ENCODE measurements at places on chromosomes 11 and 22.

GRCh38 chr22:34804604-34805003, 261.4 kb upstream of the ISX start:
- no peak for DNase-seq

- DNase-seq = no peak
Measured at GRCh38 chr11:2484576-2485125, 39.8 kb downstream of the KCNQ1 start.

- no peak for DNase-seq
Measured at GRCh38 chr11:66362481-66363147, 8.9 kb downstream of the SLC29A2 start.

- no peak for DNase-seq
Measured at GRCh38 chr11:119149018-119149785, at the start of gene ABCG4. ABCG4 (plus strand) TSS chr11:119149052; CDS start chr11:119149966, 914 bp downstream.

GRCh38 chr22:24730864-24731263, 43.7 kb downstream of the PIWIL3 start:
- DNase-seq = no peak

DNA sequence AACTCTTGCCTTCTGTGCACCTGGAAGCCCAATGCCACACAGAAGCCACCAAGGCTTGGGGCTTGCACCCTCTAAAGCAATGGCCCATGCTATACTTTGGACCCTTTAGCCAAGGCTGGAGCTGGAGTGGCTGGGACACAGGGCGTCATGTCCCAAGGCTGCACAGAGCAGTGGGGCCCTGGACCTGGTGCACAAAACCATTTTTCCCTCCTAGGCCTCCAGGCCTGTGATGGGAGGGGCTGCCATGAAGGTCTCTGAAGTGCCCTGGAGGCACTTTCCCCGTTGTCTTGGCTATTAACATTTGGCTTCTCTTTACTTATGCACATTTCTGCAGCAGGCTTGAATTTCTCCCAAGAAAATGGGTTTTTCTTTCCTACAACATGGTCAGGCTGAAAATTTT, 20.6 kb upstream of the TMEM45B start:
- DNase-seq = no peak

DNA sequence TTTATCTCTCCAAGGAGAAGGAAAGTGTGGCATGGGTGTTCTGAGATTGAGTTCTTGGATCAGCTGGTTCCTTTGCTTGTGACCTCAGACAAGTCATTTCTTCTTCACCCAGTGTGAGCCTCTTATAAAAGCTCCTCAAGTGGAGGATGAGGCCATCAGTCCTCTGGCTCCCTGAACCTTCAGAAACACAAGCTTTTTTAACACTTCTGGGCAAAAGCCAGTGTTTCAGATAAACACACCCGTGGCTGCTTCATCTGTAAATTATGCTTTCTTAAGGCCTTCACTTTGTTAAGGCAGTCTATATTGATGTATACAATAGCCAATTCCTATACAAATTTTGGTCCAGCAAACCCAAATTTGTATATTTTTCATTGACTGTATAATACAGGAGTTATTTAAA, 179.9 kb downstream of the DBX1 start:
- DNase-seq = no peak

- no peak for DNase-seq
Measured at GRCh38 chr22:45398214-45398613, 15.2 kb downstream of the SMC1B start.

DNA sequence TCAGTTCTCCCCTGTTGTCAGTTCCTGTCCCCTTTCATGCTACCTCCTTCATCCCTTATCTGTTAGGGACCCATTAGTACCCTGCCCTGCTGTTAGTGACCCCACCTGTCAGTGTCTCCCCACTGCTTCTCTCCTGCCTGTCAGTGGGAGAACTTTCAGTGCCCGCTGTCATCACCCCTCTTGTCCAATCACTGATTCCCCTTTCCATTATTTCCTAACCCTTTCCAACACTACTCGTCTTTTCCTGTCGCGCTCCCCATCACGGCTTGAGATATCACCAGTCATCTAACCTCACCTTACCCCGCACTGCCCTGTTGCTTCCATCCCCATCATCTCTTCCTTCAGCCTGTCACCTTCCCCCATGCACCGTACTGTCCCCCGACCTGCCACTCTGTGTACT, 4.0 kb downstream of the PPP6R2 start:
- no peak for DNase-seq

GRCh38 chr11:84396521-84396920, 1110.4 kb upstream of the CCDC90B start:
- no peak for DNase-seq

DNA sequence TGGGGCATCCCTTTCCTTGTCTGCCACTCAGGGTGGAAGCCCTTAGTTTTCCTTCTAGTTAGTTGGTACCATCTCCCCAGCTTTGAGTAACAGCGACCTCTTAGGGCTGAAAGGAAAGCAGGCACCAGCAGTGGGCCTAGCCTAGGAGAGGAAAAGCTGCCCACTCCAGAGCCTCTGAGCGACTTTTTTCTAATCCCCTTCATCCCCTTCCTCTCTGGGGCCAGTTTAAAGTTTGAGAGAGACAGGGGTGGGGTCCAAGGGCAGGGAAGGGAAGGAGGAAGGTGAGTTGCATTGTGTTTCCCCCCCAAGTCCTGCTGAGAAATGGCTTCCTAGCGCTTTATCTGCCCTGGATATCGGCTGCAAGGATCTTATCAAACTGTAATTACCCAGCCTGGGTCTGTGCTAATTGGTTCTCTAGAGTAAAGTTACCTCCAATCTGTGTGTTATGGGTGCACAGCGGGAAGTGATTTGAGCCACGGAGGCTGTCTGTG, 573.9 kb upstream of the CADM1 start:
- peak; percentile 80 for DNase-seq

- DNase-seq = no peak
Measured at GRCh38 chr22:30941363-30941740, 27.2 kb downstream of the MORC2 start.

GRCh38 chr11:129364143-129364654, 11.4 kb upstream of the BARX2 start:
- peak; percentile 98 for DNase-seq

DNA sequence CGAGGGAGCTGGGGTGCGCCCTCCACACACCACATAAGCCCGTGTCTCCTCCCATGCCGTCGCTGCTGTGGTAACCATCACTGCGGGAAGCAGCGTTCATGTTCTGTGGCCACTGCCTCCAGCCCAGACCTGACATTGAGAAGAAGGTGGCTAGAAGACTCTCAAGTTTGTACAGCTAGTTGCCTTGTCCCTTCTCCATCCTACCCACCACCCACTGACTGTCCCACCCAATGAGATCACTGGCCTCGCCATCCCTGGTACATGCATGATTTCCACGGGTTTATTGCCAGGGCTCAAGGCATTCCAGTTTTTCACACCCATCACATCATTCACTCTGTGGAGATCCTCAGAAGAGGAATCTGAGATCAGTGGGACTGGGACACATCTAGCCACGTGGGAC, 33.0 kb downstream of the AHNAK start:
- DNase-seq = no peak

DNA sequence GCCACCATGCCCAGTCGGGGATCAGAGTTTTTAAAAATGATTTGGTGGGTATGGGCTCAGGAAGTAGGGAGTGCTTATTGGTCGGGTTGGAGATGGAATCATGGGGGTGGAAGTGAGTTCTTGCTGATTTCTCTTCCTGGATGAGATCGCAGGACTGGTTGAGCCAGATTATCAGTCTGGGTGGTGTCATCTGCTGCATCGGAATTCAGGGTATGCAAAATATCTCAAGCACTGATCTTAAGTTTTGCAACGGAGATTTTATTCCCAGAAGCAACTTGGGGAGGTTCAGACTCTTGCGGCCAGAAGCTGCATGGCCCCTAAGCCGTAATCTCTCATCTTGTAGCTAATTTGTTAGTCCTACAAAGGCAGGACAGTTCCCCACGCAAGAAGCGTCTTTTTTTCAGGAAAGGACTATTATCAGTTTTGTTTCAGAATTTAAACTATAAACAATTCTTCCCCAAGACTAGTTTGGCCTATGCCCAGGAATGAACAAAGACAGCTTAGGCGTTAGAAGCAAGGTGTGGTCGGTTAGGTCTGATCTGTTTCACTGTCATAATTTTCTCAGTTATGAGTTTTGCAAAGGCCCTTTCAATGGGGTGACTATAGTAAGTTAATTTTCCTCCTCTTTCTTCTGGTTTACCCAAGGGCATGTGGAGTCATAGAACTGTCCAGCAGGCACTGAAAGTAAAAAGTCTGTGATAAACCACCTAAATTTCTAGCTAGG, 1.4 kb upstream of the PIWIL3 start:
- no peak for DNase-seq

GRCh38 chr22:48256776-48257684, 1494.6 kb downstream of the TBC1D22A start:
- DNase-seq = no peak

DNA sequence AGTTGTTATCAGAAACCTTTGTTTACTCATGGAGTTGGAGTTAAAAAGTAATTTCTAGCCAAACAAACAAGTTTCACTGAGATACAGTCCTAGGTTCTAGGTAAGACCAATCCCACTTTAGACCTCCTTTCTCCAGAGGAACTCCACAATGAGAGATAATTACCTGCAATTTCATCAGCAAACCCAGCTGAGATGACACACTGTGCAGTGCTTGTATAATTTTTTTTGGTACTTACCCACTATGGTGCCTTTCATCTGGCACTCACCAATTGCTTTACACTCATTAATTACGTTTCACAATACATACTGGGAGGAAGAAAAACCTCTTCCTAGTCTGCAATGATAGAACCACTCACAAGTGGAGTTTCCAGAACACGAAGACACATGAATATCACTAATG, 1.8 kb upstream of the MUC15 start:
- DNase-seq = no peak

GRCh38 chr11:35150454-35150853, 11.5 kb downstream of the CD44 start:
- DNase-seq = no peak

GRCh38 chr11:19814421-19814820, 101.8 kb downstream of the NAV2 start:
- no peak for DNase-seq

DNA sequence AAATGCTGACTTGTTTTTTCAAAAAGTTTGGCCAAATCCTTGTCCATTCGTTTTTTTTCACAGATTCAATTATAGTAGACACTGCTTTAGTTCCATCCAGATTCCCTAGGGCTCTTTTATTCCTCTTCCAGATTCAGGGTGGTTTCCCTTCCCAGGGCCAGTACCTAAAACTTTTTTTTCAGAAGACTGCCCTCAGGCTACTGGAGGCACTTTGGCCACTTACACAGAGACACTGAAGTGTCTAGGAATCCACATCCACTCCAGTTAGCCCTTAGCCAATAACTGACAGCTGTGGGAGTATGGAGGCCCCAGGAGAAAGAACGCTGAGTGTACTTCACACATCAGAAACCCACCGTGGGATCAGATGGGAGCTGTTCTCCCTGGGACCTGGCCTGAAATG, 77.3 kb downstream of the CCDC34 start:
- no peak for DNase-seq

GRCh38 chr11:130269326-130269943, 45.3 kb downstream of the ZBTB44 start:
- DNase-seq = no peak

GRCh38 chr11:2963761-2964160, 28.4 kb downstream of the NAP1L4 start:
- DNase-seq = no peak

- no peak for DNase-seq
Measured at GRCh38 chr11:55658031-55658573, 3.9 kb upstream of the OR4C6 start.

GRCh38 chr22:26763633-26764361, 106.4 kb downstream of the MIAT start:
- DNase-seq = peak; percentile 84

DNA sequence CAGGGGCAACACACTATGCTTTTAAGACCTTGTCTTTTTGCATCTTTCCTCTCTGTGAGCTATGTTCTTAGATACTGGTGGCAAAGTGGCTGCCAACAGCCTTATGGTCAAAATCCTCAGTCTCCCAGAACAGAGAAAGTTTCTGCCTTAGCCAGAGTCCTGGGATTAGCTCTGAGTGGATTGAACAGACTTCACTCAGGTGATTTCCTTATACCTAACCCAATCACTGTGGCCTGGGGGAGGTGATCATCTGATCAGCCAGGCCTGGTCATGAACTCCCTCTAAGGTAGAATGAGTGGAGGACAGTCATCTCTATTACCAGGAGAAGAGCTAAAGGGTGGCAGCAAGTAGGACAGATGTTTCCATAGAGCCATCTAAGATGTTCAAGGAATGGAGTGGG, 218.5 kb upstream of the E2F8 start:
- DNase-seq = no peak

GRCh38 chr11:61447601-61448551, 18.0 kb downstream of the SDHAF2 start:
- no peak for DNase-seq

Data from NCI-H510A treated with DMSO at 0.1 percent for 48 hours (cell line).